Sciatic nerve (tissue), 2 donors: ENCODE measurements at places on chromosomes 4 and X. TPM values are rescaled to one million over a fixed set of nuclear protein-coding genes. Genes with fewer than 3 reads are reported as not detected.

- no peak for DNase-seq
Measured at GRCh38 chr4:24798036-24798610, 2.8 kb downstream of the SOD3 start.

GRCh38 chr4:89249716-89250361 lies 57.8 kb downstream of the GPRIN3 start:
- no peak for DNase-seq

DNA sequence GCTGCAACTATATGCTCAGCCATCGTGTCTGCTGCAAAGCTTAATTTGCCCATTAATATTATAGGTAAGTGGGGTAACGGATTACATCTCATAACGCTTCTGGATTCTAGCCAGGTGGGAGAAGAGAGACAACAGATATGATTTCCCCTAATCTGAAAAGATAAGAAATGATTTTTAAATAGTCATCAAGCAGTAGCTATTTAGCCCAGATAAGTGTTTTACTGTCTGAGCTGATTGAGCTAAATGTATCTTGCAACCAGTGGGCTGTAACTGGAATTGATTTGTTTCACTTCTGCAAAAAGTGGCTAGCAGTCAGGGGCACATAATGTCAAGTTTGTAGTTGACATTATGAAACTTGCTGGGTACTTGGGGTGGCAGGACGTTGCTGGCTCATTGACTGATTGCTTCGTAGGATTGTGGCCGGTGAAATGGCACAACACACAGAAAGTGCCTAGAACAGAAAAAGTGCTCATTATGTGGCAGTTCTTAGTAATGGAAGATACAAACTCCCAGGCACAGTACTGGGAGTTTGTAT lies 18.5 kb downstream of the LAP3 start:
- no peak for DNase-seq

DNA sequence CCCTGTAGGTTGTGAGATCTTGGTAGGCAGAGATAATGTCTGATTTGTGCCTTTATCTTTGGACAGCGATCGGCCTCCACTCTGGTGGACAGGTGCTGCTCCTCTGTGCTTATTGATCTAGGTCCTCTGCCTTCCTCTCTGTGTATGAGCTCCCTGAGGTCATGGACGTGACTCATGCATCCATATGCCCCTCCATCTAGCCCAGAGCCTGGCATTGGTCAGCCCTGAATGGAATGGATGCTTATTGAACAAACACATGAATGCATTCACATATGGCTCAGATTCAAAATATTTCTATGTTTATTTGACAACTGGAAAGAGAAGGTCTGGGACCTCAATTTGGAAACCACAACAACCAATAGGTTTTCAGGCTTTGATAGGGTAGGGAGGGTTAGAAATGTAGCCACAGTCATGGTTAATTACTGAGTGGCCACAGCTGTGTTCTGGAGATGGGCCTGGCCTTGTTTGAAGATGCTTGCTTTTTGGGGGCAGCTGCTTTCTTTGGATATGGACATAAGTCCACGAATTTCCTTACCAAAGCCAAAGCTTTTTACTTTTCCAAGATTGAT lies 76.2 kb downstream of the SEL1L3 start:
- no peak for DNase-seq

DNA sequence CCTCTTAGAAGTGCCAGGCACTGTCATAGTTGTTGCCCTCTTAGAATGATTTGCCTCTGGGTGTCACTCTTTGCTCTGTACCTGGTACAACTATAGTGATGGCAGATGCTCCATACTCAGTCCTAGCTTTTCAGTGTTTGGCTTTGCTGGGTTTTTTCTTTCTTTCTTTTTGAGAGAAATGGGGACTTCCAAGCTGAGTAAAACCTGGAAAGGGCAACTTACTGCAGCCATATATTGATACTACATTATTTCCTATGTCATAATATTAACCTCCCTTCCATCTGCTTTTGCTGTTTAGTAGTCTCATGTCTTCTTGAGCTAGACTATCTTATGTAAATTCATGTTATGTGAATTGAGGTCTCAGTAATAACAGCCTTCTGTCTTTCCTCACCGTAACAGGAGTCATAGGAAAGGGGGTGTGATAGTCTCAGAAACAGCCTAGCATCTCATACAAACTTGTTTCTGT lies 49.0 kb downstream of the NIPAL1 start:
- no peak for DNase-seq

GRCh38 chr4:156036496-156036895 lies 82.8 kb upstream of the CTSO start:
- no peak for DNase-seq

DNA sequence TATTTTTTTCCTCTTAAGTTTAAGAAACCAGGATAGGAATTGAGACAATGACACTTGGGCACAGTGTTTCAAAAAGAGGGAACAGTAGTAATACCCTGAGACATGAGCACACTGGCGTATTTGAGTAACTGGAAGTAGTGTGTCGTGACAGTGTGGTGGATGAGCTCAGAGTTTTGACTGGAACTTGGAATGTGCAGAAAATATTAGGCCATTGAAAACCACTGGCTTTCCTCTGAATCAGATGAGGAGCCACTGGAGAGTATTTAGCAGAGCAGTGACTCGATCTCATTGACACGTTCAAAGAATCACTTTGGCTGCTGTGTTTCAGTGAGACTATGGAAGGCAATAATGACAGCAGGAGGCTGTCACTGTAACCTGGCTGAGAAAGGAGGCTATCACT lies 1531.2 kb downstream of the STIM2 start:
- no peak for DNase-seq

GRCh38 chrX:14032406-14032805 lies 2.7 kb upstream of the GEMIN8 start:
- DNase-seq, result no peak

- DNase-seq, result no peak
Measured at GRCh38 chr4:34619531-34620162, 1624.7 kb downstream of the ARAP2 start.

GRCh38 chr4:8547108-8547911 lies 32.9 kb upstream of the GPR78 start:
- DNase-seq, result no peak

The S100P gene
- total RNA-seq, result 6.3 TPM

The GNRHR gene
- total RNA-seq, result not detected
